Karpas-422 (cell line): ENCODE measurements at places on chromosomes 5 and 9. TPM values are rescaled to one million over a fixed set of nuclear protein-coding genes. Genes with fewer than 3 reads are reported as not detected.

DNA sequence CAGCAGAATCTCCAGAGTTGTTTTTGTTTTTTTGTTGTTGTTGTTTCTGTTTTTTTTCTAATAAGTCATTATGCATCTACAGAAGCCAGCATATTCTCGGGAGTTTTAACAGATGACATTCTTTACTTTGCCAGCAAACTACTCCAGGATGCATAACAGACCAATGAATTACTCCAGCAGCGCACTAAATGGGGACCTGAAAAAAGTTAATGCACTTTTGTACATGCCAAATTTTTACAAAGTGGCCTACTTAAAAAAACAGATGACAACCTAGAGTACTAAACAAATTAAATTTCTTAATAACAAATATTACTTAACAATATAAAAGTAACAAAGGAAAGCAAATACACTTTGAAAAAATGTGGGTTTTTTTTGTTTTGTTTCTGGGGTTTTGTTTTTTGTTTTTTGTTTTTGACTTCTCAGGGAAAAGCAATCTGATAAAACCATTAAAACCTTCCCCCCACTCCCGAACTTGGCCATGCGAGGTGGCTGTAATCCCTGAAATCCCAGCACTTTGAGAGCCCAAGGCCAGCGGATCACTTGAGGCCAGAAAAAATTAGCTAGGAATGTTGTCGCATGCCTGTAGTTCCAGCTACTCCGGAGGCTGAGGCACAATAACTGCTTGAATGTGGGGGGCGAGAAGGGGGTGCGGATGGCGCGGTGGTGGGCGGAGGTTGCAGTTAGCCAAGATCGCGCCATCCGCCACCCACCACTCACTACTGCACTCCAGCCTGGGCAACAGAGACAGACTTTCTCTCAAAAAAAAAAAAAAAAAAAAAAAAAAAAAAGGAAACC lies 352.4 kb downstream of the CETN3 start:
- H3K27ac ChIP-seq = no peak overlapping the region
- no peak for DNase-seq
- no peak overlapping the region for H3K4me3 ChIP-seq
- H3K4me1 ChIP-seq = no peaks in the 10 kb centered on the region

DNA sequence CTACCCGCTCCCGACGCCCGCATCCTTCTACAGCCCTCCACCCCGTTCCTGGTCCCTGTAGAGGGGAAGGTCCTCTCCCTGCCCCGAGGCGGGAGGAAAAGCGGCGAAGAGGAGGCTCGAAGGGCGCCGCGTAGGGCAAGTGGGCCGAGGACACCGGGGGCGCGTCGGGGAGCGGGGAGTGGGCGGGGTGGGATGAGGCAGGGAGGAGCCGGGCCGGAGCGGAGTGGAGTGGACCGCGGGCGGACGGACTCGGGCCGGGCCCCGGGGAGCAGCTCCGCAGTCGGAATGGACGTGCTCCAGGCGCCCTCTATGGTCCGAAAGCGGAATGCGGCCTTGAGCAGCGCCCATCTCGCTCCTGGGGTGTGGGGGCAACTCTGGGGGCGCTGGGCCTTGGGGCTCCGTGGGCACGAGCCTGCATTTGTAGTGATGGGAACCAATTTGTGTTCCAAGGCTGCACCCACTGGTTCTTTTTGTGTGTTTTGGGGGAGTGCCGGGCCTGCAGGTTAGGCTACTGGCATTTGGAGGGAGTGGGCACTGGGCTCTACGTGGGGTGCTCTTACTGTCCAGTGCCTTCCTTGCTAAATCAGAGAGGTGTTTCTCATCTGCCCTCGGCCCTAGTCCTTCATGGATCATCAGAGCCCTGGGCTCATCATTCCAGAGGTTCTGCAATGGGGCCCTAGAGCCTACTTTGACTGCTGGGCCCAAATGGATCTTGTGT lies 7.3 kb downstream of the IRX1 start:
- H3K36me3 ChIP-seq = no peaks in the 10 kb centered on the region
- no peaks in the 10 kb centered on the region for H3K27me3 ChIP-seq
- no peak overlapping the region for H3K27ac ChIP-seq

The PAPPA gene
- 0.14 and 0.30 TPM in 2 replicates for total RNA-seq

- H3K36me3 ChIP-seq = no peaks in the 10 kb centered on the region
- DNase-seq = no peak
- H3K4me1 ChIP-seq = peaks cover 12% of the 10 kb centered on the region
- H3K27me3 ChIP-seq = no peaks in the 10 kb centered on the region
- H3K4me3 ChIP-seq = no peak overlapping the region
These were observed 53.7 kb upstream of the DPYSL3 start for GRCh38 chr5:147563466-147564123.

The ZFP37 gene
- total RNA-seq = not detected in 2 replicates

The SLC36A2 gene
- total RNA-seq = not detected in 2 replicates

DNA sequence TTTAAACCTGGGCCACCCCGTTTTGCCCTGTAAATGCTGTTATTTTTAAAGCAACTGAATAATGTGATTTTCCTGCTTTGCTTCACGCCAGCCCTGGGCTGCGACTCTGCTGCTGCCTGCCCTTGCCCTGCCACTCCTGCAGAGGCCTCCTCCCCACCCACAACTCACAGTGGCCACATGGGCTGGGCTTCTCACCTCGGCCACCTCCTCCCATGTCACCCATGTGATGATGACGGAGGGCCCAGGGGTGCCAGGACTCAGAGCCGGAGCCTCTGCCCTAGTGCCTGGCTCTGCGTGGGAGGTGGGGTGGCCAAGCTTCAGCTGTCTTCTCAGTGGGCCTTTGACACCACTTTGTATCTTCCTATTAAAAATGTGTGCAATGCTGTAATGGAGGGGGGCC lies 48.1 kb upstream of the NKD2 start:
- no peaks in the 10 kb centered on the region for H3K36me3 ChIP-seq
- H3K4me1 ChIP-seq = peaks cover 4% of the 10 kb centered on the region
- no peak overlapping the region for H3K27ac ChIP-seq

The PCDHB2 gene
- not detected in 2 replicates for total RNA-seq

The TMEM215 gene
- total RNA-seq = not detected in 2 replicates

The NOL8 gene
- 47.2 and 53.4 TPM in 2 replicates for total RNA-seq

- no peak for DNase-seq
- H3K4me1 ChIP-seq = no peaks in the 10 kb centered on the region
- H3K4me3 ChIP-seq = no peak overlapping the region
- H3K27me3 ChIP-seq = no peaks in the 10 kb centered on the region
These were observed 119.8 kb downstream of the C9orf50 start for GRCh38 chr9:129500863-129501770.

The FOXD1 gene
- total RNA-seq = 0.54 and 0.97 TPM in 2 replicates

GRCh38 chr5:156528673-156529072 lies 201.7 kb downstream of the SGCD start:
- H3K36me3 ChIP-seq = no peaks in the 10 kb centered on the region
- H3K4me3 ChIP-seq = no peak overlapping the region
- H3K4me1 ChIP-seq = no peaks in the 10 kb centered on the region

- H3K4me3 ChIP-seq = no peak within 1 kb of the TSS
- H3K4me1 ChIP-seq = no peaks in the 10 kb centered on the region
- H3K36me3 ChIP-seq = no peaks in the 10 kb centered on the region
- H3K27ac ChIP-seq = no peak within 1 kb of the TSS
These were observed at the start of gene DAB2IP for GRCh38 chr9:121651295-121652020. DAB2IP (plus strand) TSS chr9:121651634; CDS start chr9:121651776, 142 bp downstream.

GRCh38 chr5:142981886-142982820 lies 212.0 kb downstream of the ARHGAP26 start:
- no peaks in the 10 kb centered on the region for H3K4me1 ChIP-seq
- H3K27me3 ChIP-seq = no peaks in the 10 kb centered on the region
- H3K4me3 ChIP-seq = no peak overlapping the region
- no peaks in the 10 kb centered on the region for H3K36me3 ChIP-seq
- DNase-seq = no peak
